SHP77 treated with DMSO at 0.1 percent for 48 hours (cell line): ENCODE measurements at places on chromosomes 7 and 10.

GRCh38 chr7:6153646-6154541 is 118.5 kb downstream of the CYTH3 start:
- DNase-seq: no peak

DNA sequence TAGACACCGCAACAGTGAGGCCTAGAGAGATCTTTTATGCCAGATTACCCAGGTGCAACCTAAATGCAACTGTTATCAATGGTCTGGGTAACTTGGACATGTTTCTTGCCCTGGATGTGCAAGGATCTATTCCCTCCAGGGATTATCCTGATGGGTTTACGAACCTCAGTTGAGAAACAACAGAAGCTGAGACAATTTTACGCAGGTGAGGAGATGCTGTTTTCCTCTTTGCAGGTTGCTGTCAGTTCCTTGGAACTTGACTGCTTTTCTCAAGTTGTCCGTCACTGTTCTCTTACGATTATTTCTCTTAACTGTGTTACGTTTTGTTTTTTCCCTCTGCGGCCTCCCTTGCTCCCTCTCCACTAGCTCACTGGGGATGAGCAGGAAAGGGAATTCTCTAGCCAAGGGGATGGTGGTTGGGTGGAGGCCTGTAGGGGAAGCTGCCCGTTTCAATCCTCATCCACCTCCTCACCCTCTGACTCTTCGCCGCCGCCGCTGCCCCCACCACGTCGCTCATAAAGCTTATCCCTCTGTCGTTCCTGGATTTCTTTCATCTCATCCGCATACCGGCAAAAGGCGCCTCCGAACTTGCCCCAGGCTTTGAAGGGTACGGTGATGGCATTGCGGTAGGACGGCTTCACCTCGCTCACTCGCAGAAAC is 1.2 kb downstream of the PURB start:
- no peak for DNase-seq

GRCh38 chr10:96496281-96496925 is 17.3 kb downstream of the TLL2 start:
- no peak for DNase-seq

GRCh38 chr10:121624836-121625486 is 26.7 kb upstream of the FGFR2 start:
- DNase-seq: no peak

DNA sequence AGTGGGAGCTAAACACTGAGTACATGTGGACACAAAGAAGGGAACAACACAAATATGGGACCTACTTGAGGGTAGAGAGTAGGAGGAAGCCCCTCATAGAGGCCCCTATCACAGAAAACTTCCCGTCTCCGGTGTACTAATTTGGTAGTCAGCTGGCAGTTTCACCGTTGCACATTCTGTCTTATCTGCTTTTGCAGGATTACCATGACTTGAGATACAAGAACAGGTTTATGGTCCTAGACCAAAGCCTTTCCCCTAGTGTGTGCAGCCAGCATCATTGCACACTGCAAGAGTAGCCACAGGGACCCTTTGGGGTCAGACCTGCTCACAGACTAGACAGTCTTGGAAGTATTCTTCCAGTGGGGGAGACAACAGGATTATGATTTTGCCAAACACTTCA is 5.9 kb upstream of the IFIT1B start:
- DNase-seq: no peak

DNA sequence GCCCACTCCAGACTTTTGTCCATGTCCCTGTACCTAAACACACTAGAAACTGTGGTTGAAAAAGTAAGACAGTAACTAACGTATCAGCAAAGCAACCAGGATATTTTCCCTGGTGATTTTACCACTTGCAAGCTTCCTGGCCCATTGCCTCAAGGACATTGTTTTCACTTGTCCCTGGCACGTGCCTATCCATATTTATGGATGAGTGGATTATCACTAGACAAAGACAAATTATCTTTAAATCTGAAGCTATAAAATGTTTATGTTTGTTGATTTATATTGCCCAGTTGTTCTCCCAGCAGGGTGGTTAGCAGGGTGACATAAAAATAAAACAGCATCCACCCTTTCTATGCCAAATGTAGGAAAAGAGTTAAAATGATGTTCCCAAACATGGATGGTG is 93.2 kb upstream of the STEAP1 start:
- no peak for DNase-seq

- peak; percentile 31 for DNase-seq
These were observed 28.4 kb upstream of the SEMA3E start for GRCh38 chr7:83677180-83677866.

DNA sequence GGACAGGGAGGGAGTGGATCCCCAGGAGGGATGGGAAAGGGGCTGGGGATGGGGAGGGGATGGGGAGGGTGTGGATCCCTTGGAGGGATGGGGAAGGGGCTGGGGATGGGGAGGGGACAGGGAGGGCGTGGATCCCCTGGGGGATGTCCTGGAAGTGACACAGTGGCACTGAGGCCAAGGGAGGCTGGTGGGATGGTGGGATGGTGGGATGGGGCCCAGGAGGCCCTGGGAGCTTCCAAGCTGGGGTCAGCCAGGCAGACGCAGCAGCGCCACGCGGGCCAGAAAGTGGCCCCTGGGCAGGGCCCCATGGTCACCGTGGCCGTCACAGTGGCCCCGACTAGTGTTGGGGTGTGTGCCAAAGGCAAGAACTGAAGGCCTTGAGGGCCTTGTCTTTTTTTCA is 67.8 kb downstream of the INPP5A start:
- DNase-seq: no peak

- no peak for DNase-seq
These were observed 73.7 kb upstream of the SKAP2 start for GRCh38 chr7:26937939-26938623.

- DNase-seq: no peak
These were observed 356.7 kb downstream of the CALN1 start for GRCh38 chr7:72055426-72055825.

DNA sequence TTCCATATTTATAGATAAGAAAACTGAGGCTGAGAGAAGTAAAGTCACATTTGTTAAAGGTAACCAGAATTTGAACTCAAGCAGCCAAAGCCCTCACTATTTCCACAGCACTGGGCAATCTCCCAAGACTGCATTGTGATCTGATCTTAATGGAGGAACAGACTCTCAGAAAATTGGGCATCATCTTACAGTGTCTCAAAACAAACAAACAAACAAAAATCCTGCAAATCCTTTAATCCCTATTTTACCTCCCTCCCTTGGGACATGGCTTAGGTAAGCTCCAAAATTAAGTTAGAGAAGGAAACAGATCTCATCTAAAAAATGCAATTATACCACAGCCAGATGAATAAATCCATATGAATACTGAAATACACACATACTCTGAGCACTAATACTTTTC is 57.5 kb downstream of the FHIP2A start:
- no peak for DNase-seq
